HT1080 (cell line): ENCODE measurements at places on chromosomes 6 and 20.
A peak's percentile ranks its signal among the peaks of the same experiment; 100 is the strongest.

DNA sequence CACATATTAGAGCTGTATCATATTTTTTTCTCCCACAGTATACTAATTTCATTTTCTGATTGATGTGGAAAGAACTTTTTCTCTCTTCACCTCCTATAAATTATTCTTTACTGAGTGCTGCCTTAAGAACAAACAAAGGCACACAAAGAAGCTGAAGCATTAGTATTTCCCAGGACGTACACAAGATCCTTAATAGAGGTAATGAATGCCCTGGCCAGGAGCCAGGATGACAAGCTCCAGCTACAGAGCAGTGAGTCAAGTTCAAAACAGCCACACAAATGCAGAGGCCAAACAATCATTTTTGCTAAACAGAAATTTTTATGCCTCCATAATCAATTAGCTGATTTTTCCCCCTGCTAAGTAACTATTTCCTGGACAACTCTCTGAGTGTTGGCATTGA is 639.6 kb downstream of the EPHA7 start:
- DNase-seq, result peak; percentile 37

- no peak for DNase-seq
Observed at GRCh38 chr20:62316331-62317166, 13.8 kb downstream of the ADRM1 start.

DNA sequence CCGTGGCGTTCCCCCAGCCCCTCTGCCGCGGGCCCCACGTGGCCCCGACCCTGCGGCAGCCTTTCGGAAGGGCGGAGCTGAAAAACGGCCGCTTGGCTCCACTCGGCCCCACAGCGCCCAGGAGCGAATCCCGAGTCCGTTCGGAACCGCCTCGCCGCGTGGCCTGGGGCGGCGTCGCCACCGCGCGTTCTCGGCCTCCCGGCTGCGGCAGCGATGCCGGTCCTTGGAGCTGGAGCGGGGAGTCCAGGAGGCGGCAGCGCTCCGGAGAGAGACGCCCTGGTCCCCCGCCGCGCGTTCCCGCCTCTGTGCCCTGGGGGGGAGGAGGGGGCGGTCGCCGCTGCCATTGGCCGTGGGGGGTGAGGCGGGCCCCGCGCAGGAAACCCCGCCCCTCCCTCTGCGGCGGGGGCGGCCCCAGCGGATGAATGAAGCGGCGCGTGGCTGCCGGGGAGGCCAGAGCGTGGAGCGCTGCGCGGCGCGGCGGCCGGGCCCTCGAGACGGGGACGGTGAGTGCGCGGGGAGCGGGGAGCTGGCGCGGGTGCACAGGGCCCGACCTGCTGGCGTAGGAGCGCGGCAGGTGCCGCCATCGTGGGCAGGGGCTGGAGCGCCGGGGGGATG is at the start of gene SLCO4A1:
Gene SLCO4A1, plus strand, starts transcription at position 453 of the 615 bp plus-strand sequence. CDS start 13,952 bp downstream, outside the sequence.
- peak; percentile 78 for DNase-seq

- DNase-seq, result no peak
Observed at GRCh38 chr6:56021943-56022342, 146.6 kb upstream of the BMP5 start.

DNA sequence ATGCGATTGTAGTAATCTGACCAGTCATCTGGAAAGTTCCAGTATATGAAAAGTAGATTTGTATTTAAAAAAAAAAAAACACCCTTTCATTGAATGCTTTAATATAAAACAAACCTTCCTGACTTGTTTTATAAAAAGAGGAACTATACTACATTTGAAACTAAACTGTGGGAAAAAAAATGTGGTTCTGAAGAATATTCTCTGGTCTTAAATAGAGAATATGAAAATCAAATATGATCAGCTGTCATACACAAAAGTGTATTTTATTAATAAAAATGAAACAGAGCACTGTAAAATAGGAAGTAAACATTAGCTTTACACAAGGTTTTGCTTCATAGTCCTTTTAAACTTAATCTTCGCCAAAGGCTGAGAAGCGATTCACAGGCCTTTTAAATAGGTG is 25.3 kb upstream of the CD83 start:
- no peak for DNase-seq

DNA sequence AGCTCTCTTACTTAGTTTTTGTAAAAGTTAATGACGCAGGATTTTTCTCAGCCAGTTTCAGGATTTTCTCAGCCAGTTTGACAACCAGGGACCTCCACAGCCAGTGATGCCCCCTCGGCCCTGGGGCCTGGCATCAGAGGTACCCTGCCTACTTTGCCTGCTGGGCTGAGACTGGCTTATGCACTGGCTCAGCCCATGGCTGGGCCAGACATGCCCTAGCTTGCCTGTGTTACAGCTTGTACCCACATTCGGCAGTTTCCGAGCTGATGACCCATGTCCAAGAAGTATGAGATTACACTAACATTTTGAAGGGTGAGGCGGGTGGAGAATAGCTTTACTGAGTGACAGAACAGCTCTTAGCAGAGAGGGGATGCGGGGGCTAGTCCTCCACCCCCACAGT is 406.1 kb upstream of the HSF2 start:
- DNase-seq, result no peak

- no peak for DNase-seq
Observed at GRCh38 chr6:142562865-142563264, 261.1 kb downstream of the ADGRG6 start.
